ENCODE measurements at places on chromosomes 7 and 10. TPM values are rescaled to one million over a fixed set of nuclear protein-coding genes. Genes with fewer than 3 reads are reported as not detected.

The GPR26 gene
- not detected for total RNA-seq

- H3K4me3 ChIP-seq, result no peak overlapping the region
- H3K27me3 ChIP-seq, result no peaks in the 10 kb centered on the region
- no peaks in the 10 kb centered on the region for H3K36me3 ChIP-seq
These were observed 30.7 kb upstream of the TRIL start for GRCh38 chr7:28988810-28989209.

The TRIL gene
- total RNA-seq, result 2.5 TPM

DNA sequence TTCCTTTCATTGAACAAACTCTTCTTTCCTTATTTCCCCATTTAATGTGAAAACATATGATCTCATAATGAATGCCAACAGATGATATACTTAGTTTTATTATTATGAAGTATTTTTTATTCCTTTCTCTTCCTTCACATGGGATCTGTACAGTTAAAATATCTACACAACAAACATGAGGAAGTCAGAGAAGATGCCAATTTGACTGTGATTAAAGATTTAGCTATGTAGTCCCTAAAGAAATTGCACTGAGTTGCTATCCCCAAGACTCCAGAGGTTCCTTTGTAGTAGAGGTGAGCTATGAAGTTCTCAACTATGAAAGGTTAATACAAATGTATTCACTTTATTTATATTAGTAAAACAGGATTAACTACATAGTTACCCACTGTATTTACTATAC lies 60.6 kb upstream of the LRRN3 start:
- H3K27me3 ChIP-seq, result no peaks in the 10 kb centered on the region
- H3K27ac ChIP-seq, result no peak overlapping the region
- H3K4me3 ChIP-seq, result no peak overlapping the region
- H3K36me3 ChIP-seq, result no peaks in the 10 kb centered on the region
- DNase-seq, result no peak

The MSMB gene
- total RNA-seq, result not detected

DNA sequence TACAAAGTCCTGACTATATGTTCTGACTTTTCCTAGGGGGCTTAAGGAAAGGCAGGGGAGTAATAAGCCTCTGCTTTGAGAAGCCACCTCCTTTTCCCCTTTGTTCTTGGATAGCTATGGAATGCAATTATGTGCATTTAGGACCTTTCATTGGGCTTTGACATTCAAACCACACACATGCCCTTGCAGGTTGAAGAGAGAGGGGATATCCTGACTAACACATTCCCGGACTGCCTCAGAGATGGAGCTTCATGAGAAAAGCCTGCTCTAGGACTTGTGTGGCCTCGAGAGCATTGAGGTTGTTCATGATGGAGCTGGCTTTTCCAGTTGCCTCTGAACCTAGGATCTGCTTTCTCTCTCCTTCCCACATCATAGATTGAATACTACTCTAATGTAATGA lies 694.5 kb downstream of the LRMDA start:
- H3K4me1 ChIP-seq, result no peaks in the 10 kb centered on the region
- H3K27me3 ChIP-seq, result no peaks in the 10 kb centered on the region
- no peak for DNase-seq
- no peak overlapping the region for H3K4me3 ChIP-seq

- peaks cover 12% of the 10 kb centered on the region for H3K4me1 ChIP-seq
- H3K36me3 ChIP-seq, result no peaks in the 10 kb centered on the region
- no peaks in the 10 kb centered on the region for H3K27me3 ChIP-seq
These were observed 132.7 kb downstream of the TAX1BP1 start for GRCh38 chr7:27872356-27873275.

DNA sequence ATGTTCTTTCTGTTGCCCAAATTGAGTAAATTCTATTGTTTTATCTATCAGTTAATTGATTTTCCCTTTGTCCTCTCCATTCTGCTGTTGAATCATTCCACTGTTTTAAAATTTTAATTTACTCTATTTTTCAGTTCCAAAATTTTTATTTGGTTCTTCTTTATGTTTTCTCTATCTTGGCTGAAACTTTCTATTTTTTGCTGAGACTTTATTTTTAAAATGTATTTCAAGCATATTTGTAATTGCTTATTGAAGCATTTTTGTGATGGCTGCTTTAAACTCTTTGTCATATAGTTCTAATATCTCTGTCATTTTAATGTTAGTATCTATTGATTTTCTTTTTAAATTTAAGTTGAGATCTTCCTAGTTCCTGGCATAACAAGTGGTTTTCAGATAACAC lies 60.5 kb downstream of the OR13A1 start:
- H3K4me1 ChIP-seq, result no peaks in the 10 kb centered on the region
- H3K4me3 ChIP-seq, result no peak overlapping the region
- H3K27ac ChIP-seq, result no peak overlapping the region
- no peaks in the 10 kb centered on the region for H3K27me3 ChIP-seq
- DNase-seq, result no peak
- H3K36me3 ChIP-seq, result no peaks in the 10 kb centered on the region

DNA sequence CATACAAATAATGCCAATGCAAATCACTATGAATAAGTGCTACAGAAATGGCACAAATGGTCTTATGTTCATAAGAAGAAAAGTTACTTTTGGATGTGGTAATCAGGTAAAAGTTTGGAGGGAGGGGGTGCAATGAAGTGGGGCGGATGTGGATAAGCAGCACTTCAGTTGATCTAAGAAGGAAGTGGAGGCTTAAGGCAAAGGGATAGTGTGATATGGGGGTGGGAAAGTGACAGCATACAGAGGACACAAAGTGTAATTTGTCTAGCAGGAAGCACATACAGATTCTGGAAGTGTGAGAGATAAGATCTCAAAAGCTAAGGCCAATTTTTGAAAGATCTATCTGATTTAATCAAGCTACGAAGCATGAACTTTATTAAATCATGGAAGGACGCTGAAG lies 6.3 kb downstream of the BET1 start:
- no peak overlapping the region for H3K27ac ChIP-seq
- H3K4me3 ChIP-seq, result no peak overlapping the region
- H3K4me1 ChIP-seq, result peaks cover 9% of the 10 kb centered on the region
- H3K36me3 ChIP-seq, result no peaks in the 10 kb centered on the region

- H3K4me3 ChIP-seq, result peak overlapping the region; percentile 70
- peaks cover 34% of the 10 kb centered on the region for H3K4me1 ChIP-seq
- no peaks in the 10 kb centered on the region for H3K27me3 ChIP-seq
- H3K27ac ChIP-seq, result peak overlapping the region; percentile 98
- no peaks in the 10 kb centered on the region for H3K36me3 ChIP-seq
These were observed 519 bp upstream of the RPP38 start for GRCh38 chr10:15096661-15097010.

The AGBL3 gene
- 3.1 TPM for total RNA-seq

- H3K27me3 ChIP-seq, result peaks cover 30% of the 10 kb centered on the region
- no peak overlapping the region for H3K27ac ChIP-seq
- no peak for DNase-seq
- no peaks in the 10 kb centered on the region for H3K4me1 ChIP-seq
- no peaks in the 10 kb centered on the region for H3K36me3 ChIP-seq
These were observed 55.2 kb downstream of the ELFN1 start for GRCh38 chr7:1725199-1725690.

- H3K4me3 ChIP-seq, result no peak overlapping the region
- DNase-seq, result no peak
- H3K27me3 ChIP-seq, result no peaks in the 10 kb centered on the region
- no peak overlapping the region for H3K27ac ChIP-seq
- H3K36me3 ChIP-seq, result no peaks in the 10 kb centered on the region
- peaks cover 4% of the 10 kb centered on the region for H3K4me1 ChIP-seq
These were observed 5.7 kb downstream of the FAM221A start for GRCh38 chr7:23685731-23686130.

The EVX1 gene
- not detected for total RNA-seq

The NEBL gene
- total RNA-seq, result 34.5 TPM

GRCh38 chr10:96753956-96754355 lies 33.6 kb upstream of the PIK3AP1 start:
- H3K27ac ChIP-seq, result no peak overlapping the region
- H3K4me3 ChIP-seq, result no peak overlapping the region
- no peaks in the 10 kb centered on the region for H3K4me1 ChIP-seq
- DNase-seq, result no peak
- no peaks in the 10 kb centered on the region for H3K36me3 ChIP-seq

The TMEM248 gene
- total RNA-seq, result 93.2 TPM

DNA sequence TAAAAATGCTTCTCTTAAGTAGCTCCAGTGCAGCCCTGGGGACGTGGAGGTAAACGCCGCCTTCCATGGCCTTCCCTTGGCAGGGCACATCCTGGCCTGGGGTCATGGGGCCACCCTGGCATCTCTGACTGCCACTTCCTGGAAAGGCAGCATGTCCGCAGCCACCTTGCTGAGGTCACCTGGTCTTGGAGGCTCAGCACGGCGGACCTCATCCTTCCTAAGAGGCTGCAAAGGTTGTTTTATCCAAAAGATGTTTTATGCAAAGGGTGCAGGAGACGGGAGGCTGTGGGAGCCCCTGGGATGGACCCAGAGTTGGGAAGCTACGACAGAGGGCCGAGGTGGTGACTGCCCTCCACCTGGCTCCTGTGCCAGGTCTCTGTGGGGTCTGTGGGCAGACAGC lies 106.0 kb downstream of the TCERG1L start:
- H3K27me3 ChIP-seq, result no peaks in the 10 kb centered on the region
- no peak for DNase-seq
- no peak overlapping the region for H3K4me3 ChIP-seq
- no peaks in the 10 kb centered on the region for H3K4me1 ChIP-seq

The VDAC2 gene
- 110 TPM for total RNA-seq

DNA sequence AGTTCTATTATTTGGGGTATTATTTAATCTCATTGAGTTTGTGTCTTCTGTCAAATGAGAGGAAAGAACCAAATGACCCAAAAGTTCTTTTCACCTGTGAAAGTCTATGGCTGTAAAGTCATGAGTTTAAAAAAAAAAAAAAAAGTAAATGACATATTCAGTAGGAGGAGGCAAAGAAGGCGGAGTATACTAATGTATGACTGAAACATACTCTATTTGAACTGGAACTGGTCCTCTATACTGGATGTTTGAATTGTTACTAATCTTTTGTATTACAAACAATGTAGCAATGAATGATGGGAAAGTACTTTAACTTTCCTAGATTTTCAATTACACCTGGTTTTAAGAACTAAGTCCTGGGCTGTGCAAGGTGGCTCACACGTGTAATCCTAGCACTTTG lies 24.9 kb upstream of the GSAP start:
- no peaks in the 10 kb centered on the region for H3K36me3 ChIP-seq
- H3K4me1 ChIP-seq, result no peaks in the 10 kb centered on the region
- no peak overlapping the region for H3K27ac ChIP-seq
- no peak for DNase-seq
- no peak overlapping the region for H3K4me3 ChIP-seq
- no peaks in the 10 kb centered on the region for H3K27me3 ChIP-seq

GRCh38 chr7:69654849-69655707 lies 56.8 kb downstream of the AUTS2 start:
- H3K27ac ChIP-seq, result no peak overlapping the region
- DNase-seq, result no peak
- no peaks in the 10 kb centered on the region for H3K27me3 ChIP-seq
- H3K4me1 ChIP-seq, result peaks cover 17% of the 10 kb centered on the region
- no peak overlapping the region for H3K4me3 ChIP-seq

GRCh38 chr7:74478671-74479065 lies 25.0 kb downstream of the GTF2IRD1 start:
- no peaks in the 10 kb centered on the region for H3K27me3 ChIP-seq
- no peaks in the 10 kb centered on the region for H3K36me3 ChIP-seq
- peak overlapping the region; percentile 99 for H3K27ac ChIP-seq
- H3K4me3 ChIP-seq, result no peak overlapping the region
- peaks cover 74% of the 10 kb centered on the region for H3K4me1 ChIP-seq

DNA sequence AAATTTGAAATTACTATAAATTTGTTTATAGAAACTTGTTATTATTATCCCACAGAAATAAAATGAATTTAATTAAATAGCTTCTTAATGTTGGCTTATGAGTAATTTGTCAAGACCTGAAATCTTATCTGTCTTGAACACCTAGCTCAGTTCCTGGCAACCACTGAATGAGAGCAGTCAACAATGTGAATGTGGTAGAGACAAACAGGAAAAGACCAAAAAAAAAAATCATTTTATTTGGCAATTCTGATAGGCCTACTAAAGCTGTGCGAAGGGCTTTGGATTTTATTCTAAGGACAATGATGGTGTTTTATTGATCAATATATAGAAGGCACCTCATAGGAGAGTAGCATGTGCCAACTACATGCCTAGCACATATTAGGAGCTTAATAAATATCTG lies 127.8 kb upstream of the RSU1 start:
- H3K4me1 ChIP-seq, result no peaks in the 10 kb centered on the region
- no peak for DNase-seq
- no peaks in the 10 kb centered on the region for H3K36me3 ChIP-seq
- H3K27ac ChIP-seq, result peak overlapping the region; percentile 38
- no peaks in the 10 kb centered on the region for H3K27me3 ChIP-seq

The LLCFC1 gene
- not detected for total RNA-seq

DNA sequence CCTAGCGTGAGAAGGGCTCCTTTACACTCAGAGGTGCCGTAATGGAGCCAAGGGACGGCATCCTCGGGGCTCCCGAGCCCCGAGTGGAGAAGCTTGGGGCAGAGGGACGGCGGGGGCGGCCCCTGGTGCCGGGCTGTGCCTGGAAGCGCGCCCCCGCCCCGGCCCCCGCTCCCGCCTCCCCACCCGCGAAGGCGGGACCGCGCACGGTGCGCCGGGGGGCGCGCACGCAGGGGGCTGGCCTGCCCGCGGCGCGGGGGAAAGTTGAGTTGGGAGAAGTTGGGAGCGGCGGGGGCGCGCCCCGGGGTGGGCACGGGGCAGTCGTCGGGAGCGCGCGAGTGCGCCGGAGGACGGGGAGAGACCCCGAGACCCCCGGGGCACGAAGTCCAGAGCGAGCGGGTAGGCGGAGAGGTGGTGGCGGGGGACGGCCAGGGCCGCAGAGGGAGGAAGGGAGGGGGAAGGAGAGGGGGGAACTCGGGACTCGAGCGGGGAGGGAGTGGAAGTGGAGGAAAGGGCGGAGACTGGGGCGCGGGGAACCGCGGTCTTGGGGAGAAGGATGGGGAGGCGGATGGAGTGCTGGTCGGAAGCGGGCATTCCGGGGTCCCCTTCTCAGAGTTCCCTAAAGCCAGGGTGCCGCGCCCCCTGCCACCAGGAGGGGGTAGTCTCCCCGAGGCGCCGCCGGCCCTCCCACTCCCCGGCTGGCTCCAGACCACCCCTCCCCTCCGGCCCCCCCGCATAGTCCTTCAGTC lies at the start of gene SLC4A2:
Gene SLC4A2 (plus strand): TSS at position 223 of the 746 bp plus-strand sequence. CDS start 2,399 bp downstream, outside the sequence.
- DNase-seq, result peak; percentile 73
- peaks cover 2% of the 10 kb centered on the region for H3K36me3 ChIP-seq
- H3K4me3 ChIP-seq, result peak within 1 kb of the TSS; percentile 86
- peak within 1 kb of the TSS; percentile 97 for H3K27ac ChIP-seq
- H3K27me3 ChIP-seq, result no peaks in the 10 kb centered on the region

DNA sequence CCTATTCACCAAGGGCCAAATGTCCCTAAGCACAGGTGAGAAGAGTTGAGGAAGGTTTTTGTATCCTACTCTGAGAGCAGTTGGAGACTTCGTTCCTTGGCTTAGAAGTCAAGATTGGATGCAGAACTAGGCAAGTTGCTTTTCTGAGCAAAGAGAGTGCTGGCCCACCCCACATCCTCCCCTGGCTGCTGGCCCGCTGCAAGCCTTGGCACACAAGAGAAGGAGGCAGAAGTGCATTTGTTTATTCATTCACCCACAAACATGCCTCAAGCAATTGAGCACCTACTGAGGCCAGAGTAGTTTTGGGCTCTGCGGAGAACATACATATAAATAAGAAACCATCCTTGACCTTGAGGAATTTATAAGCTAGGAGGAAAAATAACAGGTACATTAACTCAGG lies 318.9 kb downstream of the KCNMA1 start:
- H3K36me3 ChIP-seq, result no peaks in the 10 kb centered on the region
- no peaks in the 10 kb centered on the region for H3K4me1 ChIP-seq
- no peaks in the 10 kb centered on the region for H3K27me3 ChIP-seq
- H3K4me3 ChIP-seq, result no peak overlapping the region

The PMPCB gene
- 38.1 TPM for total RNA-seq

The IFIT5 gene
- 25.3 TPM for total RNA-seq

The LIPJ gene
- total RNA-seq, result under 0.01 TPM

GRCh38 chr7:34396437-34397064 lies 261.5 kb upstream of the NPSR1 start:
- no peaks in the 10 kb centered on the region for H3K27me3 ChIP-seq
- no peaks in the 10 kb centered on the region for H3K4me1 ChIP-seq
- H3K27ac ChIP-seq, result no peak overlapping the region
- no peak overlapping the region for H3K4me3 ChIP-seq
- DNase-seq, result no peak

The ENTPD1 gene
- 26.3 TPM for total RNA-seq

All from tibial nerve (tissue), 4 donors.